ENCODE measurements at places on chromosomes 3 and 15.

DNA sequence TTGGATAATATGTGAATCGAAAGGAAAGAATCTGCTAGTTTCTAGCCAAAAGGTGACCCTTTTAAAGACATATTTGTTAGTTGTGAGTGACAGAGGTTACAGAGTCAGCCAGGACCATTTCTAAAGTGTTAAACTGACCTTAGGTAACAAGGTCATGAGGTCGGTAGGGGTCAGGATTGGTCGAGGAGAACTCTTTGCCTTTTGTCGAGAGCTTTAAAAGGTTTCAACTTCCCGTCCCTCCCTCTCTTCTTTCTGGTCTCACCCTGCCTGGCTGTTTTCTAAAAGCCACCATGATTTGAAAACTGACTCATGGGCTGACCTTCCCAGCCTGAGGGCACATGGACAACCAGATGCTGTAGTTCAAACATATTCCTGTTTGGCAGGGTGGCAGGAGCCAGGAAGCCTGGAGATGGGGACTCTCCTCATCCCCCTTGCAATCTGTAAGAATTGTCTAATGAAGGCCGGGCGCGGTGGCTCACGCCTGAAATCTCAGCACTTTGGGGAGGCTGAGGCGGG, 25.8 kb upstream of the PRTG start:
- no peak for DNase-seq

DNA sequence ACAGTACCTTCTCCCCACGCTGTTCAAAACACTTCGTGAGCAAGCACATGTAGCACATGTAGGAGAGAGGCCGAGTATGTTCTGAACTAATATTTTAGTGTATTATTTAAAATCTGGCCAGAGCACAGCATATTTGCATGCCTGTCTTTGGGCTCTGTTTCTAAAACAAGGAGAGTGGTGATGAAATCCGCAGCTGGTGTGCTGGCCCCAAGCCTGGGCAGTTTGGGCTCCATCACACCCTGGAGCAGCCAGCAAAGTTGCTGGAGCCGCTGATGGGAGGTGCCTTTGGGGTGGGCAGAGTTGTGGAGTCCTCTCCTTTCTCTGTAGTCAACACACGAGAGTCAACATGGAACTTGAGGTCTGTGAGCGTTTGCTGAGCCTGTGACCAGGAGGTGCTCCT, 116.6 kb downstream of the SLCO3A1 start:
- no peak for DNase-seq

GRCh38 chr15:81814882-81815455, 230.8 kb downstream of the MEX3B start:
- DNase-seq: no peak

- no peak for DNase-seq
These were observed 94.1 kb downstream of the ITPR1 start for GRCh38 chr3:4587061-4587837.

DNA sequence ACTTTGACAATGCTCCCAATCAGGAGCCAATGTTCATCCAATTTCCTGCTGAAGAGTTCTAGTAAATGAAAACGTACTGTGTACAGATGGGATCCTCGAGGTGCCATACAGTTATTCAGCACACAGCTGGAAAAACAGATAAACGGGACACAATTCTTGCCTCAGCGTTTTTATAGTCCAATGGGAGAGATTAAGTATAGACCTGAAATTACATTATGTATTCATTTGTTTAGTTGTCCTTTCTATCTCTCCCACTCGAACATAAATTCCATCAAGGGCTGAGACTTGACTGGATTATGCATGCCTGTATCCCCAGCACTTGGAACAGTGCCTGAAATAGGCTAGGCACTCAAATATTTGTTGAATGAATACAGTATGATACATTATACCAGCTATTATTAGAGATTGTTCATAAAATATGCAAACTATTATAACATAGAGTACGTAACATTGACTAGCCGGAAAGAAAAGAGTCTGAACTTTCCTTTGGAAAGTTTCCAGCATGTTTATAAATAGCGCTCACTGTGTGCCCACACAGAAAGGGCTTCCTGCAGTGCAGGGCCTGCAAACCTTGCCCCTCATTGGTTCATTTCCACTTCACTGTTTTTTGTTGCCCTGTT, 27.4 kb upstream of the SNTN start:
- DNase-seq: no peak

- DNase-seq: no peak
These were observed 28.0 kb upstream of the TMOD3 start for GRCh38 chr15:51801391-51801835.

DNA sequence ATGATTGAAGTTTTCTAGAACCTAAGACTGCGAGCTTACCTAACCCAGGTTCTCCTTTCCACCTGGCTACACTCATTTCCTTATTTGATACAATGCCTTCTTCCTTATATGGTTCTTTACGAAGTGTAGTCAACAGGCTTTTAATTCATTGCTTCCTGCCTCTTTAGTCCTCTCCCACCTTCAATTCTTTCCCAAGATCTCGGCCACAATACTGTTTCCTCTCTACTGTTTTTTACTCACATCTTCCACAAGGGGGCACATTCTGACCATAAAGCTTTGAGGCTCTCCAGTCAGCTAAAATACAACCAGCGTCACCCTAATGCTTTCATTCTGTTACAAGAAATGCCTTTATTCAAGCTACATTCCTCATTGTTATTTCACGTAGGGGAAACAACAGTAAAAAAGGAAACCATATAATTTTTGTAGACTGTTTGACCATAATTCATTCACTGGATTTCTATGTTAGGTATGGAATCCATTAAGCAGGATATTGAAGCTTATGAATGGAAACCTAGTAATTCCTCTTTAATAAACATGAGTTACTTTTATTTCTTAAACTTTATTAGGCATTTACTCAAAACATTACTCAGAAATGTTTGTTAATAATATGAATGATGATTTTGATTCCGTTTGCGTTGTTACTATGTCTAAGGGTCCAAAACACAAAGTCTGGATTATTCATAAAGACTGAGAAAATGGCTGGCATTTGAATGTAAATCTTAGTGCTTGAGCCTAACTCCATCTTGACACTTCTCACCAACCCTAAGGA, 29.5 kb upstream of the VEPH1 start:
- no peak for DNase-seq

DNA sequence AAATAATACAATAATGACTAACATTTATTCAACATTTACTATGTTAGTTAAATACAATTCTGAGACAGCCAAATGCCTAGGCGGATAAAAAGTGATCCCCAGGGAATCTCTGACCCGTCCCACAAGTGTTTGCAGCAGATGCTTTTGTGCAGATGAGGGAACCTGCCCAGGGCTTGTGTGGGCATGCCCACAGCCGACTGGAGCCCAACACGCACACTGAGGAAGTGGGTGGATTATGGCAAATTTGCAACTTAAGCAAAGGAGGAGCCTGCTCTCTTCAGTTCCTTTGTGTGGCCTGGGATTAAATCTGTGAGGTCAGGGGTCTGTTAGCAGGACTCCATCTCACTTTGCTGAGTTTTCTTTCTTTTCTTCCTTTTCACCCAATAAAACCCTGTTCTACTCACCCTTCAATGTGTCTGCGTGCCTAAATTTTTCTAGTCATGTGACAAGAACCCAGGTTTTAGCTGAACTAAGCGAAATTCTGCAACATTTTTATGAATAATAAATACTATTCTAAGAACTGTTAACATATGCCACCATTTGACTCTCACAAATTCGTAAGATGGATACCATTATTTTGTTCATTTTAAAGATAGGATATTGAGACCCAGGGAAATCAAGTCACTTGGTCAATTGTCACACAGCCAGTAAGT, 13.9 kb upstream of the RTP1 start:
- DNase-seq: no peak

- DNase-seq: no peak
These were observed 326.8 kb upstream of the FRG2C start for GRCh38 chr3:75337226-75337900.

DNA sequence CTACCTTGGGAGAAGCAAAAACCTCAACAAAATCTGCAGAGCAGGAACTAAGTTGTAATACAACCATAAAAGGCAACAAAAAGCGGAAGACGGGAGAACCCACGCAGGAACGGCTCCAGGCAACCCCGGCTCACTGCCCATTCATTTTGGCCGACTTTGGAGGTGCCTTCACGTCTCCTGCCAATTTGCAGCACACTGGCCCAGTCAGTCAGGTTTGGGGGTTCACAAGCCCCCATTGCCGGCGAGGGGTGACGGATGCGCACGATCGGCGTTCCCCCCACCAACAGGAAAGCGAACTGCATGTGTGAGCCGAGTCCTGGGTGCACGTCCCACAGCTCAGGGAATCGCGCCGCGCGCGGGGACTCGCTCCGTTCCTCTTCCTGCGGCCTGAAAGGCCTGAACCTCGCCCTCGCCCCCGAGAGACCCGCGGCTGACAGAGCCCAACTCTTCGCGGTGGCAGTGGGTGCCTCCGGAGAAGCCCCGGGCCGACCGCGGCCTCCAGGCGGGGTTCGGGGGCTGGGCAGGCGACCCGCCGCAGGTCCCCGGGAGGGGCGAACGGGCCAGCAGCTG, 463 bp downstream of the TERC start:
- DNase-seq: peak; percentile 52

DNA sequence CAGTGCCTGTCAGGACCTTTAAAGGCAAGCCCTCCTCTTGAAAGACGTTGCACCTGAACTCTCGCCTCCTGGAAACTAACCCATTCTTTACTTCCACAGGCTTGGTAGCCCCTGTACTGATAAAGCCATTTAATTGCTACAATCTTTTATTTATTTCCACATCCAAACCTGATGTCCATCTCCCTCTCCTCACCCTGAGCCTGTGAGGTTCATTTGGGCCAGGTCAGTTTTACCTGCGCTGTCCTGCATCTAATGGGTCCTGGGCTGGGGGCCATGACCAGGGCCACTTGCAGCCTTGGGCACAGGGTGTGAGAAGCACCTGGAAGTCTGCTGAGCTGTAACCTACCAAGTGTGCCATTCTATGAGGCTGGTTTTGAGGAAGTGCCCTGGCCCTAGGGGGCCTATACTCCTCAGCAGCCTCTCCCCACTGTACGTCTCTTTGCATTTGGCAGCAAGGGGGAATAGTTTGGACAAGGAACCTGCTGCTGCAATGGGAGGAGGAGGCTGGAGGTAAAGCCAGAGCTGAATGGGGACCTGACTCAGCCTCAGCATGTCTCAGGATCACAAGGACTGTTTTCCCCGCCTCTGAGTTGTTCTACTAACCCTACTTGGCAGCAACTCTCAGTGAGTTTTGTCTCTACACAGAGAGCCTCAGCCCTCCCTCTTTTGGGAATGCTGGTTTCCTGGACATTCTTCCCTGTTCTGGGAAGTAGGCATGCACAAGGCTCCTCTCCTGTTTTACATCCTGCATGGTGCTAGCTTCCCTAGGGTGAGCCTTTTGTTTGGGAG, 53.8 kb downstream of the WDR76 start:
- DNase-seq: no peak

DNA sequence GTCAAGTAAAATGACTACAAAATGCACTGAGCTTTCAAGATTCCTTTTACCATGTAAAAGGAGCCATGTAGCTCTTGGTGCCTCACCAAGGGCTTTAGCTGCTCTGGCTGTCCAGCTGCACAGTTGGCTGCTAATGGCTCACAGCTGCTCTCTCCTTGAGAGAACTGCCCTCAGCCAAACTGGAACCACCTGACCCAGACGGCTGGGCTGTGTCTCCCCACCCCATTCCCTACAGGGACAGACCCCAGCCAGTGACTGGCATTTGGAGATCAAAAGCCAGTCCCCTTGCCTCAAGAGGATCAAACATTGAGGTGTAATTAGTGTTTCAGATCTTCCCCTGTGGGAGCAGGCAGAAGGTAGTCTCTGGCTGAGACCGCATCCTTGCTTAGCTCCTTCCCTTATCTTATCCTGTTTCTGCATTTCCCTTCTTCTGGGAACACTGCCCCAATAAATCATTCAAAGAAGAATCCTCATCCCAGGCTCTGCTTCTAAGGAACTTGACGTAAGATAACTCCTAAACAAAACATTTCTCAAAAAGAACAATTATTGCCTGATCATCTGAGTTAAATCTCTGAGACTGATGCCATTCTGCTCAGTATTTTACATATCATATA, 28.6 kb upstream of the UBE2E2 start:
- no peak for DNase-seq

GRCh38 chr3:24525557-24525956, 30.9 kb upstream of the THRB start:
- DNase-seq: no peak

- no peak for DNase-seq
These were observed 39.9 kb downstream of the RASA2 start for GRCh38 chr3:141526709-141527108.

- no peak for DNase-seq
These were observed 21.3 kb upstream of the DGKG start for GRCh38 chr3:186383026-186383993.

- DNase-seq: no peak
These were observed 17.4 kb upstream of the NPTN start for GRCh38 chr15:73650416-73651126.

- DNase-seq: no peak
These were observed 124.9 kb upstream of the RASGRP1 start for GRCh38 chr15:38689522-38689921.

DNA sequence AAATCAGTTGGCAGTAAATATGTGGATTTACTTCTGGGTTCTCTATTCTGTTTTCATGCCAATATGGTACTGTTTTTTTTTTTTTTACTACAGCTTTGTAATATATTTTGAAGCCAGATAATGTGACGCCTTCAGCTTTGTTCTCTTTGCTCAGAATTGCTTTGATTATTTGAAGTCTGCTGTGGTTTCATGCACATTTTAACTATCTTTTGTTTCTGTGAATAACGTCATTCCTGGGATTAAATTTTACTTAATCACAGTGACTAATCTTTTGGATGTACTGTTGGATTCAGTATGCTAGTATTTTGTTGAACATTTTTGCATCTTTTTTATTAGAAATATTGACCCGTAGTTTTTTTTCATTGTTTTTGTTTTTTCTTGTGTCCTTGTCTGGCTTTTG, 576.5 kb downstream of the ZNF385D start:
- no peak for DNase-seq

DNA sequence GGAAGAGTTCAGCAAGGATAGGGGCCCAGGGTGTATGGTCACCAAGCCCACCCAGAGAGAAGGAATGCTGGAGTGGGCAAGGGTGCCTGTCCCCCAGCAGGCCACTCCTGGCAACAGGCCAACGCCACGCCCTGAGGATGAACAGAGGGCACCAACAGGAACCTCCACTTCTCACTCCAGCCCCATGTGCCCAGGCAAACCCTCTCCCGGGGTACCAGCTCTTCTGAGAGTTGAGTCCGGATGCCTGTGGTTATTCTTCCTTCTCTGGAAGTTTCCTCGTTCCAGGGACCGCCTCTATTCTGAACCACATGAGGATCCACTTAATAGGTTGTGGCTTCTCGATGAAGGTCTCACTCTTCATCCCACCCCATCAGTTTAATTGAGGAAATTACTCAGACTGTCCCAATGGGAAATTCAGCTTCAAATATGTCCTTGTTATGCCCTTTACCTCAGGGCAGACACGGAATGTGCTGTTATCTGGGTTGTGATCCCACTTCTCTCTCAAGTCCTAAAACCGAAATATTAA, 114.3 kb downstream of the LIPC start:
- DNase-seq: no peak
